NCI-H1092 treated with DMSO at 0.1 percent for 48 hours (cell line): ENCODE measurements at places on chromosomes 1 and 21.

DNA sequence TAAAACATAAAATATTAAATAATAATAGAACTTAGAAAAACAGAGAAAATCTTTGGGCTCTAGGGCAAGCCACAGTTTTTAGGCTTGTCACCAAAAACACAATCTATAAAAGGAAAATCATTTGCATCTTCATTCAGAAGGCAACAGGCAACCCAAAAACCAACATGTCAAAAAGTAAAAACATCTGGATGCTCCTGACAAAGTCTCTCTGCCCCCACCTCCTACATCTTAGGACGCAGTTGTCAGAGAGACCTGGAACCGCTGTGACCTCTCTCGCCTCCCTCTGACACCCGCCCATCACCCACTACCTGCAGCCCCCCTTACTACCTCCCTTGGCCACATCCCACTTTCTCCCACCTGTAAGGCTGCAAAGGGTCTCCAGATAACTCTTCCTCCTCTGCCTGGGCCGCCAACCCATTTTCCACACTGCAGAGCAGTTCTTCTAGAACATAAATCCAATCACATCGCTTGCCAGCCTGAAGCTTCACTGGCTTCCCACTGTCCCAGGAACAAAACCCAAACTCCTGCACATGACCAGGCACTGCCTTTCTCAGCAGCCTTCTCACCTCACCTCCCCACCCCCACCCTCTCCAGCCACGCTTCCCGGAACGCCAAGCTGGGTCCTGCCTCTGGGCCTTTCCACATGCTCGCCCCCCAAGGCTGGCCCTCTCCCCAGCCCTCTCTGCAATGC, 14.7 kb downstream of the PRDM15 start:
- DNase-seq = no peak

GRCh38 chr1:186617926-186618325, 62.3 kb downstream of the PTGS2 start:
- no peak for DNase-seq

- DNase-seq = no peak
Measured at GRCh38 chr1:111770916-111771315, 15.2 kb downstream of the DDX20 start.

DNA sequence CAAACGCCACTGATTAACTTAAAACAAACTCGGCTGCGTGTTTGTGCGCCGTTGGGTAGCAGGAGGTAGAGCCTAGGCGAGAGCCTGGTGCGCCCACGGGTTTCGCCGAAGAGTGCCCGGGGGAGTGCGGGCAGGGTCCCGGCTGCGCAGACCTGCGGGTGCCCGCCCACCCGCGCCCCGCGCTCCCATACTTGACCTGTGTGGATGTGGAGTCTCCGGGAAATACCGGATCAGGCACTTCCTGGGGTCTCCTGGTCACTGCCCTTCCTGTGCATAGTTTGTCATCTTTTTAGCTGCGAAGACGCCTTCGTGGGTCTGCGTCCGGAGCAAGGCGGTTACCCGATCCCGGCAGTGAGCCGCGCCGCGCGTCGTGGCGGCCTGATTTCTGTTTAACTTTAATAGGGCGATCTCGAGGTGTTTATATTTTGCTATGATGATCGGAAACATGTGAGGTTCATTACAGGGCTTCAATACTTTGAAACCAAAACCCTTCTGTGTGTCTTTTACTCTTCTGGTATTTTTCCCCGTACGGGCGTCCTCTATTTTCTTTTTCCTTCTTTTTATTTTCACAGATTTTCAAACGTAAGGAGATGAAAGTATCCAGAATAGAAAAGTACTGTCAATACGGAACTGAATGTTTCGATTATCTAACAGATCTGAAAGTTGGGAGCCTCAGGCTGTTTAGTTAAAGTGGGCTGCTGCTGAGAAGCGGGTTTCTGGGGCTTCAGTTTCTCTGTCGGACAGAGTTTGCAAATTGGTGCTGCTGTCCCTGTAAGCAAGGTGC, 15.2 kb downstream of the NR5A2 start:
- no peak for DNase-seq

DNA sequence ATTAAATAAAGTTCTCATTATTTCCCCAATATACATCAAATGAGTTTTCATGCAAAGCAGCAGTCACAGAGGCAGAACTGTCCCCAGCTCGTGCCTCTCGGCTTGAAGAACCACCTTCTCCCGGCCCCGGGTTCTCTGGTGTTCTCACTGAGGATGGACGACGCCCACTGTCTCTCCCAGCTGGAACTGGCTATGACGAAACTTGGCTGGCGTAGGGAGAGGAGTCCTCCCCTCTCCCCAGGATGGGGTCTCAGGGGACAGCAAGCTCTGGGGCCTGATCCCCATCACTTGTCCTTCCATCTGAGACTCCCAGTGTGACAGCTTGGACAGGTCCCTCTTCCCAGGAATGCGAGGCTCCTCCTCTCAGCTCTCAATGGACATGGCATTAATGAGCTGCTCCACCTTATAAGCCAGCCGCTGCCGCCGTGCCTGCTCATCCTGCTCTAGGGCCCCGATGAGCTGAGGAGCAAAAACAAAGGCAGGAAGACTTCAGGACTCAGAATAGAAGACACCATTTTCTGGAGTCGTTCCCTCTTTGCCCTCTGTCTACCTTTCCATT, 116.0 kb upstream of the CD34 start:
- no peak for DNase-seq

DNA sequence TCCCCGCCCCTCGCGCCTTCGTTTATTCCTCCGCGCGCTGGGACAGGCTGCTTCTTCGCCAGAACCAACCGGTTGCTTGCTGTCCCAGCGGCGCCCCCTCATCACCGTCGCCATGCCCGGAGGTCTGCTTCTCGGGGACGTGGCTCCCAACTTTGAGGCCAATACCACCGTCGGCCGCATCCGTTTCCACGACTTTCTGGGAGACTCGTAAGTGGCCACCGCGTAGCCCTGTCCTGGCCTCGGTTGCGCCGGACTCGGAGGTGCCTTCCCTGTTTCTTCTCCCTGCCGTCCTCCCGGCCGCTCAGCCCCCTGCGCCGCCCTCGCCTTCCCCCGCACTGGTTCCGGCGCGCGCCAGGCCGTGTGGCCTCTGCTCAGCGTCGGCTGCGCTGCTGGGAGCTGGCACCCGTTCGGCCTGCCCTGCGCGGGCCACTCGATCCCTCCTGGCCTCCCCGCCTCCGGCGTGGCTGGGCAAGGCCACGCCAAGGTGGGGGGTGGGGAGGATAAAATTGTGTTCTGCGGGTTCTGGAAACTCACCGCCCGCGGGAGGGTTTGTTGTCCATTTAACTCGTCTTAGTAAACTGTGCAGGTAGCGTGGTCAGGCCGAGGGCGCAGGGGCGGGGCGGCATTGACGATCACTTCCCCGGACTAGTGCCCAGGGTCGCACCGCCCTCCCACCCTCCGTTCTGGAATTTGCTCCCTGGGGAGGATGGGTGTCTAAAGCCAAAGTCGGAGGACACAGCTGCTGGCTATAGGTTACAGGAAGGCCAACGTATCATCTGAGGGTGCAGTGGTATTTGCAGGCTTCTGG, at the start of gene PRDX6:
PRDX6 (plus strand) TSS at position 50 of the 808 bp plus-strand sequence; CDS start at position 113, 63 bp downstream.
- DNase-seq = peak; percentile 89

DNA sequence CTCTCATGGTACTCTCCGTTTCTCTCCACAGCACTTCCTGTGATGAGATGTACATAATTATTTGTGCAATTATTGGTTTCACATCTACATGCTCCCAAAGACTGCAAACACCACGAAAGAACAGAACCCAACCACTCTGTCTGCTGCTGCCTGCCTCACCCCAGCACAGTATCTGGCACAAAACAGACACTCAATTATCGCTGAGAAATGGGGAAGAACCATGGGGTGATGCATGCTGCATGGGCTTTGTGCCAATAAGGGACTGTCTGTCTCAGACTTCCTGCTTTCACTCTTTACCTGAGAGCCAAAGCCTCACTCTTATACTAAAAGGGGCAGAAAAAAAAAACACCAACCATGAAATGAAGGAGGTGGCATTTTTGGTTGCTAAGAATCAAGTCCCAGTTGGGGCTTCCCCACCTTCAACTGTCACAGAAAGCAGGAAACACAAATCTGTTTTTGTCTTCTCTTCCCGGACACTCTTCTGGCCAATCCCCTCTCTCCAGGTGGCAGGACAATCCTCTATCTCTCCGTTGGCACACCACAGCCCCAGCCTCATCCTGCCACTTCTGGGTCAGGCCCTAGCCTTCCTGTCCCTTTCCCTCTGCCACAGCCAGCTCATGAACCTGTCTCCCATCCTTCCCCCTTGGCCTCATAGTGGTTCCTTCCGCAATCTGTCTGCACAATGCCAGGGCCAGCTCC, 82.0 kb downstream of the TGFBR3 start:
- DNase-seq = no peak

DNA sequence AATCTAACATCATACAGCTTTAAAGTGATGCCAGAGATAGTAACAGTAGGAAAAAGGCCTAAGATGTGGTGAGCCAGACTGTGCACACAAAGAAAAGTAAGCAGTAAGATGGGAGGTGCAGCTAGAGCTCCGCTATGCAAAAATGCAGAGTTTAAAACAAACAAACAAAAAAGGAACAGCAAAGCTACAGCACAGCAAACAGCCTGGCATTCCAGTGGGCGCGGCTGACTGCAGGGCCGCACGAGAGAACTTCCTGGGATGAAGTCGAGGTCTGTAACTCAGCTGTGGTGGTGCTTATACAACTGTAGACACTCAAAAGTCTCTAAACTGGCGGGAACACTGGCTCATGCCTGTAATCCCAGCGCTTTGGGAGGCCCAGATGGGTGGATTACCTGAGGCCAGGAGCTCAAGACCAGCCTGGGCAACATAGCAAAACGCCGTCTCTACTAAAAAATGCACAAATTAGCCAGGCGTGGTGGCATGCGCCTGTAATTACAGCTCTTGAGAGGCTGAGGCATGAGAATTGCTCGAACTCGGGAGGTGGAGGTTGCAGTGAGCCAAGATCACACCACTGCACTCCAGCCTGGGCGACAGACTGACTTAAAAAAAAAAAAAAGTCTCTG, 30.1 kb downstream of the PRDM15 start:
- no peak for DNase-seq

DNA sequence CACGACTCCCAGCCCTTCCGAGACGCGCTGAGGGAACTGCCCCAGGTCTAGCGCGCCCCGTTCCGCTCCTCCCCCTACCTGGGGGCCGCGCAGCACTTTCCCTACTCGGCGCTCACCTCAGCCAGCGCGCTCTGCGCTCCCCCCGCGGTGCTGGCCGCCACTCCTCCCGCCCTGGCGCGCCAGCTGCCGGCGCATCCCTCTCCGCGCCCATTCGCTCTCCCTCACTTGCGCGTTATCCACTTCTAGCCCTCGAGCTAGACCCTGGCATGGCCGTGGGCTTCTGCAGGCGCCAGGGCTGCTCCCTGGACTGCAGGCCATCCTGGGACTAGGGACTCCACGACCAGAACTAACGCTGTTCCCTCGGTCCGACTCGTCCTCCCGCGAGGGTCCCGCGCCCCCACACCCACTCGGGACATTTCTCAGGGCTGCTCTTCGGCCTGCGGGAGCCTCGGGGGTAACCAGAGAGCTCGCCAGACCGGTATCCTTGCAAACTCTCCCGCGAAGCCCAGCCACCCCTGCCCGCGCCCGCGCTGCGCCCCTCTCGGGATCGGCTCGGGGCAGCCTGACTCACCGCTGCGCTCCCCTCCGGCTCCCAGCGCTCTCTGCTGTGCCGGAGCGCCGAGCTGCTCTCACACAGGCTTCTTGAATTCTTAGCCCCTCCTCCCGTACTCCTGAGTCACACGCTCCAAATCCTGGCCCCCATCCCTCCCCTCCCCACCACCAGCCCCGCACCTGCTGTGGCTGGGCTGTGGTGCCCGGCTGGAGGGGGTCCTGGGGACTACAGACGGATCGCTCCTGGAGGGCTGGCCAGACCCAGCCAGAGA, at the start of gene NGF:
NGF (minus strand) TSS at position 617 of the 824 bp plus-strand sequence. CDS start 51,454 bp downstream, outside the sequence.
- peak; percentile 14 for DNase-seq

DNA sequence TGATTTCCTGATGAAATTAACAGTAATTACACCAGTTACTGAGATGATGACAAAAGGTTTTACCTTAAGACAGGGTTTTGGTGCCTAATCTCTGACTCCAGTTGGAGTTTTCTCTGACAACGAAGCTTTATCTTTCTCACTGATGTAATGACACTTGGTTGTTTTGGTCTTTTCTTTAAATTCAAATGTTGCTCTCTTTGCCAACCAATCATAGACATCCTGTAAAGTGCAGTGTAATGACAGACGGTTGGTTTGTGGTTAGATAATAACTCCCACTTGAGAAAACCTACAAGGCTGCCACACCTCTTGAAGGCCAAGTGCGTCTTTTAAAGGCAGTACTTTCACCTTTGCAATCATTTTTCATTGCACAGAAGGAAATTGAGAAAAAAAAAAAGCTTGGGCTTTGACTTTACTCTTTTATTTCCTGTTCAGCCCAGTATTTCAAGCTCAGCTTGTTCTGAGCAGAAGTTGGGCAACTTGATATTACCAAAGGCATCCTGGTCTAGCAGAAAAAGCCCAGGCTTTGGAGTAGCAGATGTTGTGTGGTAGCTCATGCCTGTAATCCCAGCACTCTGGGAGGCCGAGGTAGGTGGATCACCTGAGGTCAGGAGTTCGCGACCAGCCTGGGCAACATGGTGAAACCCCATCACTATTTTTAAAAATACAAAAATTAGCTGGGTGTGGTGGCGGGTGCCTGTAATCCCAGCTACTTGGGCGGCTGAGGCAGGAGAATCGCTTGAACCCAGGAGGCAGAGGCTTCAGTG, 14.9 kb downstream of the PDIK1L start:
- DNase-seq = no peak

GRCh38 chr1:30538993-30539867, 184.2 kb downstream of the MATN1 start:
- no peak for DNase-seq

GRCh38 chr1:53381790-53382401, 54.0 kb upstream of the LRP8 start:
- no peak for DNase-seq

DNA sequence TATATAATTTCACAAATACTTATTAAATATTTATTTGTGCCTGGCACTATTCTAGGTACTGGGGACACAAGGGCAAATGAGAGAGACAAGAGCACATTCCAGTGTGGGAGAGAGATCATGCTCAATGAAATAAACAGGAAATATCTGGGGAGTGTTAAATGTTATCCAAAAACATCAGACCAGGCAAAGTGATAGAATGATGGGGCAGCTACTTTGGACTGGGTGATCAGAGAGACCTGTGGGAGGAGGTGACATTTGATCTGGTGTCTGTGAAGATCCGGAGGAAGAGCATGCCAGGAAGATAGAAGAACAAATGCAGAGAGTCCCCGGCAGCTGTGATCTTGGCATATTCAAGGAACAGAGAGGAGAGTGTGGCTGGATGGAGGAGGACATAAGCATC, 27.5 kb upstream of the GNG12 start:
- DNase-seq = no peak

- no peak for DNase-seq
Measured at GRCh38 chr1:174426153-174426552, 21.6 kb upstream of the GPR52 start.

- no peak for DNase-seq
Measured at GRCh38 chr1:244239261-244239770, 188.2 kb downstream of the ZBTB18 start.
